GF-D8 (cell line): ENCODE measurements at places on chromosomes 4 and X.

DNA sequence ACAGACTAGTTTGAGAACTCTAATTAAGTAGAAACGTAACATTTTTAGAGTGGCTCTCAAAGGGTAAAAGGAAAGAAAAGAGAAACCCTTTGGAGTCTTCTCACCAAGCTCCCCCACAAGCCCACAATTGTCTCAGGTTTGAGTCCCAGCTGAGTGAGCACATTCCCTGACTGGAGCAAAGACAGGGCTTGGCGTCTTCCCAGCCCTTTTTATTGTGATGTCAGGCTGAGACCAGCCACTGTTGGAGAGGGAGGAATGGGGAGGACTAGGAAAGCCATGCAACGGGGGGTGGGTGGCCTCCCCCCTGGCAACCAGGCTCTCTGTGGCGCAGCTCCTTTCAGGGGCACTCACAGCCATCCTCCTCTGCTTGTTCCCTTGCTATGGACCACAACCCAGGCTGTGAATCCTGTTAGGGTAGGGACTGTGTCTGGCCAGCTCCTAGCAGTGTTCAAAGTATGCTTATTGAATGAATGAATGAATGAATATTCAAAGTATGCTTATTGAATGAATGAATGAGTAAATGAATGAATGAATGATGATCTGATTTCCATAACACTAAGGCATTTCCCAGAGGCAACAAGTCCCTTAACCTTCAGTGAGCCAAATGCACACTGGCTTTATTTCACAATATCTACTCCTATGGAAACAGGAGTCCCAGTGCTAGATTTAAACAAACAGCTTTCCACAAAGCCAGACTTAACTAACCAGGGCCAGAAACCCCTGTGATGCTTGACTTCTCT is 413.3 kb downstream of the MID1IP1 start:
- no peak for DNase-seq

DNA sequence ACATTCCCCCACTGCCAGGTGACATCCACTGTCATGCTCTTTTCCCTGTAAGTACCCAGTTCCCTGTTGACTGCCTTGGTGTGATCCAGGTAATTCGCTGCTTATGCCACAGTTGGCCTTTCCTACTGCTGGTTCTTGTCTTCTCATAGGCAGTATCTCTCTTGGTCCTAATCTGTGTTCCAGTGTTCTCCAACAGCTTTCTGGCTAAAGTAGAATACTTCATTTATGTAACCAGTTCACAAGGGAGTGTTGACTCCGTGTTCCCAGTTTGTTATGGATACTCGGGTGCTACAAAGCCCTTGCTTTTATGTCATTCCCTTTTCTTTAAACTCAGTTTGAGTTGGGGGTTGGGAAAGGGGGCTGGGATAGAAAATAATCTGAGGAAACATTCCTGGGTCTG is 98.4 kb downstream of the RS1 start:
- DNase-seq = no peak

GRCh38 chr4:60812811-60813210 is 387.3 kb upstream of the ADGRL3 start:
- DNase-seq = no peak

- no peak for DNase-seq
These were observed 736.7 kb upstream of the INTU start for GRCh38 chr4:126895988-126896570.

DNA sequence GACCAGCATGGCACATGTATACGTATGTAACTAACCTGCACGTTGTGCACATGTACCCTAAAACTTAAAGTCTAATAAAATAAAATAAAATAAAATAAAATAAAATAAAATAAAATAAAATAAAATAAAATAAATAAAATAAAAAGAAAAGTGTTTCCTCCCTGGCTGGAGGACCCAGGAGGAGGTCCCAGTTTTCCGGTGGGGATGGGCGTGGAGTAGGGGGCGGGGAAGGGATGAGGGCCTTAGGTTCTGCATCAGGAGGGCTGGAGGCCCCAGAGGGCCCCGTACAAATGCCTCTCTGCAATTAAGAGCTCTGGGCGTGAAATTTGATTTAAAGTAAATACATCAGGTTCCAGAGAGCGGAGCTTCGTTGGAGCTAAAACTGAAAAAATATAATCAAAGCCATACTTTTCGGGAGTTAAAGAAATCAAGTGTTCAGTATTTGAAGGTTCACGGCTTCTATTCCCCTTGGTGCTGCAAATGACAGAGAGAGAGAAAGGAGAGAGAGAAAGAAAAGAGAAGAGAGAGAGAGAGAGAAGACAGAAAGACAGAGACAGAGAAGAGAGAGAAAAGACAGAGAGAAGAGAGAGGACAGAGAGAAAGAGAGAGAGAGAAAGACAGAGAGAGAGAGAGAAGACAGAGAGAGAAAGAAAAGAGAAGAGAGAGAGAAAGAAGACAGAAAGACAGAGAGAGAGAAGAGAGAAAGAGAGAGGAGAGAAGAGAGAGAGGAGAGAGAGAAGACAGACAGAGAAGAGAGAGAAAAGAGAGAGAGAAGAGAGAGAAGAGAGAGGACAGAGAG is 8.7 kb upstream of the SHOX start:
- no peak for DNase-seq

DNA sequence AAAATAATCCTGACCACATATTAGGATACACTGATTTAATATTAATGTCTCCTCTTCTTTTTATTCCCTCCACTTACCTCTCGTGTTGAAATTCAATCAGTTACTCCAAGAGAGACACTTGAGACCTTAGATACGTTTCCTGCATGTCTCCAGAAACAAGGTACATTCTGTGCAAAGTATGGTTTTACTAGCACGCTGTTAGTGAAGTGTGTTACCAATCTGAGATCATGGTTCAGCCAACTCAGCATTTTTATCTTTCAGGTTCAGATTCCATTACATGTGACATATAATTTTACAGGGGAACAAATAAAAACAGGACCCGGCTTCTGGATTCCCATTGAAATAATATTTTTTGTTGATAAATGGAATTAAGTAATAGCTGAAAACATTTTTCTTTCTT is 32.2 kb downstream of the PDLIM5 start:
- DNase-seq = no peak

DNA sequence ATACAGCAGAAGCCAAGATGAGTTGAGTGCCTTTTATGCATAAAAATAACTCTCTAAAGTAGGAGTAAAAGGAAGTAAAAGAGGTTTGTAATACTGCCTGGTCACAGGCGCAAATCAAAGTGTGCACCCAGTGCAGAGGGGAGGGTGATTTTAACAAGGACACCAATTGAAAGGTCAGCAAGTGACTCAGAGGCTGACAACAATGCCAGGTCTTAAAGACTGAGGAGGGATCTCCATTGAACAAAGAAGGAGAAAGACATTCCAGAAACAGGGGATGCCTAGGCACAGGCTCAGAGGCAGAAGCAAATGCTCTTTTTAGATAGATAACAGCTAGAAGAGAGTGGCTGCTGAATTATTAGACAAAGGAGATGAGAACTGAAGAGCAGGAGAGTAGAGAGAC is 297.4 kb upstream of the VCX start:
- DNase-seq = no peak

GRCh38 chrX:11893933-11894710 is 136.1 kb downstream of the MSL3 start:
- no peak for DNase-seq

DNA sequence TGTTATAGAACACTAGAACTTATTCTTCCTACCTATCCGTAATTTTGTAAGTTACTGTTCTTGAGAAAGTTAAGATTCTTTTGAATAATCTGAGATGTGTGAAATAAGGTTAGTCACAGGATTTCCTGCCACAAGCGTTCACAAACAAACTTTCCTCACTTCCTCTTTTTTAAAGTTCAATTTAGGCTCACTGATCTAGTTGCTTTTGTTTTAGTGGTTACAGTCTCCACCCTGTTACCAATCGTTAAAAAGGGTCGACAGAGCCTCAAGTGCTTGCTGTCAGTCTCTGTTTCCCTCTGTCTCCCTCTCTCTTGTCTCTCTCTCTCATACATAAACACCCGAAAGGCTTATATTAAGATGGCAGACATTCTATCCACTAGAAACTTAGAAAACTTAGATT is 35.9 kb upstream of the STK26 start:
- DNase-seq = peak; percentile 81

DNA sequence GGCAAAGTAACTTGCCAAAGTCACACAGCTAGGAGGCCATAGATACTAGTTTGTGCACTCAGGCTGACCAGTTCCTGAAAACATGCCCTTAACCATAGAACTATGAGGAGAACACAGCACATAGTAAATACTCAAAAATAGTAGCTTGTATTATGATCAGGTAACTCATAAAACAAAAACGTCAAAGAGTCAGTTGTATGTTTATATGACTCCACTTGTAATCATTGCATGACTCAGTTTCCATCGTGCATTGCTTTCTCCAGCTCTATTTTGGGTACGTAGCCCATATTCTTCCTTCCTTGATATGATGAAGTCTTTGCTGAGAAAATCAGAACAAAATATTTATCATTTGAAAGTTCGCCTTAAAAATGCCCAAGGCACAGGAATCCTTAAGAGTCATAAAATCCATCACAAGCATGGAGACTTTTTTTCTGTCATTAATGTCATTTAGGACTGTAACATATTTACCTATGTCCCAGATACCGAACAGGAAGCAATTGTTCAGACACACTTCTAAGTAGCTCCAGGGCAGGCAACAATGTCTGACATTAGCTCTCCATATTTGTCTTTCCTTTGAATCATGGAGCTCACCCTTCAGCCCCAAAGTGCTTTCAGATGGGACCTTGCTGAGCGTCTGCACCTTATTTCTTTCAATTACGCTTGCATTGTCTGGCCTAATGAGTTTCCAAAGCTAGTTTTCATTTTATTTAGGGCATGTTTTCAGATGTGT is 11.2 kb upstream of the MID1 start:
- no peak for DNase-seq

DNA sequence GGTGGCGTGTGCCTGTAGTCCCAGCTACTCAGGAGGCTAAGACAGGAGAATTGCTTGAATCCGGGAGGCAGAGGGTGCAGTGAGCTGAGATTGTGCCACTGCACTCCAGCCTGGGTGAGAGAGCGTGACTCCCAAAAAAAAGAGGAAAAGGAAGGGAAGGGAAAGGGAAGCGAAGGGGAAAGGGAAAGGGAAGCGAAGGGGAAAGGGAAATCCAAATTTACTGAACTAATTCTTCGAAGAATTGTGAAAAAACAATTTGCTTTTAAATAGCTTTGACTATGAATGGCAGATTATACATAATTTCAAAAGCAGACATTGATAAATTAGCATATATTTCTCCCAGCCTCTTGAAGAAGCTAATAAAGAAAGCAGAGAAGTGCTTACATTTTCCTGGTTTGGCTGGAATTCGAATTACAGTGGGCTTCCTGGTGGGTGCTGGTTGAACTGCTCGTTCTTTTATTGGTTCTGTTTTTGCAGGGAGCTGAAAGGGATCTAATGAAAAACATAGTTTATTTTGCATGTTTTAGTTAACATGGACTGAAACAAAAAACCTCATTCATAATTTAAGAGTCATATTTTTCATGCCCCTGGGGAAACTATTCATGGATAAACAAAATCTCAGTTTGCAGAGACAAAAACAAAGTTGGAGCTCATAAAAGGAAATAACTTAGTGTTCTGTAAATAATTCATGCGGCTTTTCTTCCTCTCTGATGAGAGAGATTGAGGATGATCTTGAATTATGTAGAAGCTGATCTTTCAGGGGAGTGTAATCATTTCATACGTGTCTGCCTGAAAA is 66.0 kb downstream of the RPS3A start:
- no peak for DNase-seq

DNA sequence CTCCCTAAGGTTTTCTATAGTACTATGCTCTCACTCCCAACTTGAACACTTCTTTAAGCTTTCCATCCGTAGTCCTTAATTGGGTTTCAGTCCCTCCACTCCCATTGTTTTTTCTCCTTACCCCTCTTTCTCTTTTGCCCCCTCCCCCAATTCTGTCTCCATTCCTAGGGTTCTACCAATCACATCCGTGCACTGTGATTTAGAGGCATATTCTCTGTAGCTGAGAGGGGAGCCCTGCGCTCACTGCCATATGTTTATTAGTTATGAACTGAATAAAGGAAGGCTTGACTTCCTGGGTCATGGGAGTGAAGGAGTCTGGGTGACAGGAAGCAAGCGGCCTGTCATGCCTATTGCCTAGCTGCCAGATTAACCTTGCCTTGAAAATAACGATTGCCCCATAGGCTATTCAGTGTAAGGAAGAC is 471 bp downstream of the MCTS1 start:
- peak; percentile 27 for DNase-seq

GRCh38 chrX:25007059-25008053 is 8.4 kb downstream of the ARX start:
- no peak for DNase-seq

GRCh38 chrX:50168241-50168687 is 32.5 kb downstream of the AKAP4 start:
- DNase-seq = no peak

- DNase-seq = no peak
These were observed 187.4 kb downstream of the DHX15 start for GRCh38 chr4:24396988-24397387.

GRCh38 chr4:183098723-183099536 is at the start of gene WWC2:
Gene WWC2 (plus strand): TSS chr4:183099257. CDS start chr4:183099492, 235 bp downstream.
- DNase-seq = peak; percentile 5

DNA sequence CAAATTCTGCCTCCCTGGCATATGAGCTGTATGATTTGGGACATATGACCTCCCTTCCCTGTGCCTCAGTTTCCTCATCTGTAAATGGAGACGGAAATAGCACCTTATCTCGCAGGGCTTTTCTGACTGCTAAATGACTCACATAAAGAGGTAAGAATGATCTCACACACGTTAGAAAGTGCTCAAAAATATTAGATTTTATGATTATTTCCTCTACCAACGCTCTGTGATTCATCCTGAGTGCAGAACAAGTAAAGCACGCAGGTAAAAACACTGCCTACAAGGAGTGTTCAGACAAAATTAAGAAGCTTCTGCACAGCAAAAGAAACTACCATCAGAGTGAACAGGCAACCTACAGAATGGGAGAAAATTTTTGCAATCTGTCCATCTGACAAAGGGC is 21.1 kb downstream of the ACSL1 start:
- DNase-seq = no peak

DNA sequence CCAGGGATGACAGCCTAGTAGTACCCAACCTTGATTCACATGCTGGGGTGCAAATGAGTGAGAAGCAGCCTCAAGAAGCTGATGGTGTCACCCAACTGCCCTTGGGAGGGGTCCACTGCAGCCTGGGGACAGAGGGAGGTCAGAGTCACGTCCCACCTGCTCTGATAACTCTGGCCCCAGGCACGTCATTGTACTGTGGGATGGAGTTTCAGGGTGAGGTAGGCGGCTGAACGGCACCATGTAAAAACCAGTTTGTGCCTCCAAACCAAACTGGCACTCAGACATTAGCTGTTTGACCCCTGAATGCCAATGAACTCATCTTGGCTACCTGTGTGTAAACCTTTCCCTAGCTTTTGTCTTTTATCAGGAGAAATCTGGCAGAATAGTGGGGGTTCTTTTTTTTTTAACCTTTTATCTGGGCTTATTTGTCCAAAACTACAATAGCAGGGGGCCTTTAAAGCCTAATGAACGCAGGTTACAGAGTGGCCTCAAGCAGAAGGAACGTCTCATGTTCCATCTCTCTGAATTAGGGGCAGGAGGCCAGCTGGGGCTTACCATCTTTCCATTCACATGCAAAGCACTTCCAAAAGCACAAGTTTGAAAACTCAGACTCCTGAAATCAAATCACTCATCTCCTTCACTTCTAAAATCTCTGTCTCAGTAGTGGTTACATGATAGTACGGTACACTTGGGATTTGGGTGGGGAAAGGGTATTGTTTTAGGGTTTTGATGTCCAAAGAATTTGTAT is 89.4 kb downstream of the IRF2 start:
- DNase-seq = no peak

GRCh38 chrX:110804446-110804845 is 8.8 kb upstream of the CHRDL1 start:
- no peak for DNase-seq

- DNase-seq = no peak
These were observed 71.3 kb upstream of the KIT start for GRCh38 chr4:54586320-54586955.

- DNase-seq = no peak
These were observed 6.5 kb upstream of the PRKG2 start for GRCh38 chr4:81221303-81222081.
